Amniotic stem cell (primary cell): ENCODE measurements at places on chromosomes 16 and 17.

DNA sequence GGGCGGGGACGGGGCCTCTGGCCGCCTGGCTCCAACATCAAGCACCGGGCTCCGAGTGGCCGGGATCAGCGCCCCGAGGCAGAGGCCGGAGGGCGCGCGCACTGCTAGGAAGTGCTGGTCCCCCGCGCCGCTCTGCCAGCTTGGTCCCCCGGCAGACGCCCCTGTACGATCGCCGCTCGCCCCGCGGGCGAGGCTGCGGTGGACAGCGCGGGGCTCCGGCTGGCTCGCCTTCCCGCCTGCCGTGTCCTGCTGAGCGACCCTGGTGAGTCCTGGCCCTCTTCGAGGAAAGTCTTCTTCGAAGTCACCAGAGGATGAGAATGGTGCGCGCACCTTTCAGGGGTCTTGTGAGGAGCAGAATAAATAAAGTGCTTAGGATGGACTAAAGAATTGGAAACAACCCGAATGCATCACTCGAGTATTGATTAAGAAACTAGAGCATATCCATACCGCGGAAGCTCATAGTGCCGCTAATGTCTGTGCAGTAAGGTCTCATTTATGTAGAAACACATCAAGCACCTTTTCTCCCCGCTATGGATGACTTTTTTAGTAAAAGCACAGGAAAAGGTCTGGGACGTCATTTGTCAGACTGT is 392 bp downstream of the ZNF213 start:
- peak; percentile 68 for DNase-seq

- no peak for DNase-seq
Measured at GRCh38 chr17:38559051-38559879, 46.5 kb downstream of the SRCIN1 start.

DNA sequence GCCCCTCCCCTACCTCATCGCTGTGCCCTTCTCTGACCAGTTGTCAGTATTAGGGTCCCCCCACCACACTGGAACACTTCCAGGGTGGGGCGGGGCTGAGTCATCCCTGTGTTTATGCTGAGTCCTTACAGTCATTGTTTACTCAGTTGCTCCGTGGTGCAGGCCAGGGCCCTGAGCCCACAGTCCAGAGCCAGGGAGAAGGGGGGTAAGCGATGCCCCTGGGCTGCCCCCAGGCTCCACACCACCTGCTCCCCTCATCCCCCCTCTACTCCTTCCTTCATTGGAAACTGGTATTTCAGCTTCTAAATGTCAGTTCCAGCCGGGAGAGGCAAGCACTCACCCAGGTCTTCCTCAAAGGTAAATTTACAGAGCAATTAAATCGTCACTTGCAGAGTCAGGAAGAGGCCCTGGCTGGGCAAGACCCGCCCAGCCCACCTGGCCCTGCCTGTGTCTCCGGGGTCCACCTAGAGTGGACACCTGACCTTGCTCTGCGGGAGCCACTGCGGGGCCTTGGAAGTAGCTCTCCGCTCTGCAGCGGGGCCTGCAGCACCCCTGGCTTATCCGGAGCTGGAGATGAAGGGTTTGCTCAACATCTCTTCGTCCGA is 4.8 kb downstream of the ATP2A3 start:
- no peak for DNase-seq

- no peak for DNase-seq
Measured at GRCh38 chr17:34720760-34721159, 141.4 kb downstream of the TMEM132E start.

DNA sequence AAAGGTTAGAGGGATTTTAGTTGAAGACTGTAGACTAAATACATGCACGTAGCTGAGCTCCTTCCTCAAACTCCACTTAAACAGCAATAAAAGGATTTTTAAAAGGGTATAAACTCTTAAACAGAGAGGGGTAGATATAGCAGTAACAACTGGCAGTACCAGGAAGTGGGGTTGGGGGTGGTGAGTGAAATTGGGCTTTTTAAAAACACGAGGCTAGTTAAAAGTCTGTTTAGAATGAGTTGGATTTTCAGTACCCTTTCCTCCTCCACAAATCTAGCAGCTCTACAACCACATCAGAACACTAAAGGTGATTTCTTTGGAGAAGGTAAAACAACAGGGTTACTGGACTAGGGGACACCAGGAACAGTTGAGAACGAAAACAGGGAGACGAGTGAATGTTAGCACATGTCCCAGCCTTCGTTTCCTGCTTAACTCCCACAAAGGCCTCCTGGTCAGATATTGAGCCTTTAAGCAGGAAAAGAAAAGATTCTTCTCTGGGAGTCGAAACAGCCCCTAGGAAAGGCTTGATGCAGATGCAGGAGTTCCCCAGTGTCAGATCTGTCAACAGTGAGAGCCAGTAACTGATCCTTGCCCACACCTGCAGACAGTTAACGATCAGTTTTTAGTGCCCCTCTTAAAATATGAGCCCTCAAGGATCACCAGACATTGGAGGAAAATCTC is 13.8 kb downstream of the NETO2 start:
- no peak for DNase-seq

- peak; percentile 82 for DNase-seq
Measured at GRCh38 chr17:50345432-50346312, at the start of gene XYLT2. Gene XYLT2, plus strand, starts transcription at chr17:50346126. Its CDS starts 15 bp downstream, at chr17:50346141.

GRCh38 chr17:15740570-15741120 is 8.6 kb downstream of the TBC1D26 start:
- DNase-seq, result no peak
